ENCODE measurements at places on chromosomes 1 and 21.
A peak's percentile ranks its signal among the peaks of the same experiment; 100 is the strongest.

DNA sequence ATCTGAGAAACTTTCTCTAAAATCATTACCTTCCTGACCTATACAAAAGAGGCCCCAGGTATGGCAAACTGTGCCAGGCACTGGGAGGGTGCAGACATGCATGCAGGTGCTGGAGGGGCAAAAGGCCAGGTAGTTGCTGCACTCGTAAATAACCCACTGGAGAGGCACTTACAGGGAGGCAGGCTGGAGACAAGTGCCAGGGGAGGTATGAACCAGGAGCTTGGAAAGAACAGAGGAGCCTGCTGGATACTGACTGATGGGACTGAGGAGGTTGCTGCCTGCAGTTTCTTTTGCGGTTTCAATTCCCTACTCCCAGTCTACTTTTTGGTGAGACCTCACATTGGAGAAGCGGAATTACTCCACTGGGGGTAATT lies 113.9 kb downstream of the DSCAM start:
- no peak for DNase-seq

- no peak for DNase-seq
Observed at GRCh38 chr1:26121854-26122773, 10.5 kb downstream of the PDIK1L start.

DNA sequence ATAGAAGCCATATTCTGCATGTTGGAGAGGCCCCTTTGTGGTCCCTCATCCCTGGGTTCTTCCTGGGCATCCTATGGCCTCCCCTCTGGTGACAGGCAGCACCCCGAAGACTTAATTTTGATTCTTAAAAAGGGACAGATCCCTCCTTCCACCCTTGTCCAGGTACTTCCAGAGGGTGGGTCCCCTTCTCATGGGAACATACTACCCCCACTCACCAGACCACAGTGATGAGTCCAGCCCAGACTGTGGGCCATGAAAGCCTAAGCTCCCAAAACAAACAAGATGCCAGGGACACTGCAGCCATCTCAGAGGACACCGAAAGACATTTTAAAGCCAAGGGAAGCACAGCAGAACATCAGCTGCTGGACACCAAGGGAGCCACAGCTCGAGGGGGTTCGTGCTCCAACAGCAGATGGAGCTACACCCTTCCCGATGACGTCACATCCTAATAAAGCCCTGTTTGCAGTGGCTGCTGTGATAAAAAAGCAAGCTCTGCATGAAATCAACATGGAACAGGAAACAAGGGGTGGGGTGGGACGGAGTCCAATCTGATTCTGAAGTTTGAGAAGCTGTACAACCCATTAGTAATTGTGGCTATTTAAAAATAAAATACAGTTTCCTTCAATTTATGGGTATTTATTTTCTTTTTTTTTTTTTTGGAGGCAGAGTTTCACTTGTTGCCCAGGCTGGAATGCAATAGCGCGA lies 32.4 kb downstream of the GNB1 start:
- DNase-seq, result no peak

DNA sequence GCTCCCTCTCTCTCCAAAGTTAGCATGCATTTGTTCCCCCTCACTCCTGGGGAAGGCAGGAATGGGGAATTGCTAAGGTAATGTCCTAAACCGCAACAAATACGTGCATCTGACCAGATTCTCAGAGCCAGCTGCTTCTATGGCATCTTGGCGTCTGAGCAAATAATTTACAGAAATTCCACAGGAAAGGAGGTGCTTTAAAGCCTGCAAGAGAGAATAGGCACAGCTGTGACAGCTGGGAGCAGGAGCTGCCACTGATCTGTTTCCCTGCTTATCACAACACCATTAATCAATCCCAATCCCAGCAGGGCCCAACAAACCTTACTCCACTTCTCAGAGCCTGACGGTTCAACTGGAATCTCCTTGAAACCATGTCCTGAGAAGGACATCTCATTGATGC lies 83.5 kb upstream of the ZNF281 start:
- DNase-seq, result no peak

DNA sequence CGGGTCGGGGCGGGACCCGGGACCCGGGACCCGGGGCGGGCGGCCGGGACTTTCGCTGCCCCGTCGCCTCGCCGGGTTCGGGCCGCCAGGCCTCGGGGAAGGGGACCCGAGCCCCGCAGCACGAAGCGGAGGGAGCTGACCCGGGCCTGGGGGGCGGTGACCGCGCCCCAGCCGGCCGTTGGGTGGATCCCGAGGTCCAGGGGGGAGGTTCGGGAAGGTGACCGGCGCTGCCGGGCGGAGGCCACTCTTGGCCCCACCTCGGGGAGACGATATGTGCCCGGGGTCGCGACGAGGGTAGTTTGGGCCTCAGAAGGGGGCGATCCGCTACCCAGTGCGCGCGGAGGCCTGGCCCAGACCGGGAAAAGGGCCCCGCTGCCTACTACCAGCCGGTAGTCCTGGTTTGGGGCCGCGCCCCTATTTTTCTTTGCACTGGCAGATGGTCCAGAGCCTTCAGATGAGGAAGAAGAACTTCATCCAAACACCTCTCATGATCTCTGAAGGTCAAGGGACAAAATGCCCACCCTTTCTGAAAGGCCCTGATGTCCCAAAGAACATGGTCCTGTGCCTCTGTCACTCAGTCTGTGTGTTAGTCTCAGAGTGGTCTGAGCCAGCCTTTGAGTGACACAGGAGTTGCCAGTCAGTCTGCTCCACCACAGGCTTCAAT lies 766 bp downstream of the AGO4 start:
- no peak for DNase-seq

- no peak for DNase-seq
Observed at GRCh38 chr1:107291987-107292386, 151.1 kb downstream of the NTNG1 start.

GRCh38 chr1:178066296-178066907 lies 27.5 kb upstream of the RASAL2 start:
- DNase-seq, result no peak

GRCh38 chr1:67889953-67890567 lies 56.8 kb upstream of the GNG12 start:
- peak; percentile 87 for DNase-seq

DNA sequence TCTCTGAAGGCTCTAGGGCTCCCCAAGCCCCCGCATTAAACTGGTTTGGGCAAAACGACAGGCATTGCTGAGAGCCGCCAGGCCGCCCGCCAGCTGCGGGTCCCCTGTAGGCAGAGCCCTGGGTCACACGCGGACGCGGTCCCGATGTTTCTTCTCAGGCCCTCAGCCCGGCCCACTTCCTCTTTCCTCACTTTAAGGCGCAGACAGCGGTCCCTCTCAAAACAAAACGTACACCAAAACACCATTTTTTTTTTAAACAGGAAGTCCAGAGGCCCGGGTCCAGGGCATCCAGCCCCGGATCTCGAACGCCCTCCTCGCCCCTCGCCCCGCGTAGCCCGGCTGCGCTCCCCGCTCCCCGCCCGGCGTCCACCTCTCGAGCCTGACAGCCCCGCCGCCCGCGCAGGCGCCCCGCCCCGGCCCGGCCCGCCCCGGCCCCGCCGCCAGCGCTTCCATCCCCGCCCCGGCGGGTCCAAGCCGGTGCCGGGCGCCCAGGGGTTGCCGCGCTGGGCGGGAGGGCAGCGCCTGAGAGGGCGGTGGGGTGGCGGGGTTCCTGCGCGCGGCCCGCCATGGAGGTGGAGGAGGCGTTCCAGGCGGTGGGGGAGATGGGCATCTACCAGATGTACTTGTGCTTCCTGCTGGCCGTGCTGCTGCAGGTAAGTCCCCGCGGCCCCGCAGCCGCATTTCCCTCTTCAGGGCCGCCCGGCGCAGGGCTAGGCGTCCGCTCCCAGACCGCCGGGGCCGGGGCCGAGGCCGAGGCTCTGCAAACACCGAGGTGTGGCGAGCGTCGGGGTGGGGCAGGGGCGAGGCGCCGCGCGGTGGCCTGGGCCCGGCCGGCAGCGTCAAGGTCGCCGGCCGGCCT lies at the start of gene SLC22A15:
Gene SLC22A15 (plus strand): TSS at position 452 of the 859 bp plus-strand sequence. CDS start 115 bp downstream, at position 567.
- peak; percentile 40 for DNase-seq

GRCh38 chr1:34265396-34265795 lies 88.7 kb downstream of the C1orf94 start:
- DNase-seq, result no peak

GRCh38 chr1:22673486-22674409 lies 20.7 kb downstream of the C1QB start:
- DNase-seq, result peak; percentile 38

- no peak for DNase-seq
Observed at GRCh38 chr1:234375672-234376071, 2.4 kb downstream of the COA6 start.

GRCh38 chr1:172322219-172323061 lies 98.0 kb upstream of the C1orf105 start:
- DNase-seq, result peak; percentile 81

DNA sequence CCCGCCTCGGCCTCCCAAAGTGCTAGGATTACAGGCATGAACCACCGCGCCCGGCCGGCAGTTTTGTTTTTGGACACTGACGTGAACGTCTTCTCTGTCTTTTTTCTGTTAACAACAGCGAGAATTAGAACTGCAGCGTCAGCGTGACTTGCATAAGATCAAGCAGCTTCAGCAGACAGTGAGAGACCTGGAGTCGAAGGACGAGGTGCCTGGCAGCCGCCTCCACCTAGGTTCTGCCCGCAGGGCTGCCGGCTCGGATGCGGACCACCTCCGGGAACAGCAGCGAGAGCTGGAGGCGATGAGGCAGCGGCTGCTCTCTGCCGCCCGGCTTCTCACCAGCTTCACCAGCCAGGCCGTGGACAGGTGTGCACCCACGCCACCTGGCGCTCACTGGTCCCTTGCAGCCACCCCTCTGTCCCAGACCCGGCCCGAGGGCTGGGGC lies 22.9 kb upstream of the DIP2A start:
- DNase-seq, result no peak

DNA sequence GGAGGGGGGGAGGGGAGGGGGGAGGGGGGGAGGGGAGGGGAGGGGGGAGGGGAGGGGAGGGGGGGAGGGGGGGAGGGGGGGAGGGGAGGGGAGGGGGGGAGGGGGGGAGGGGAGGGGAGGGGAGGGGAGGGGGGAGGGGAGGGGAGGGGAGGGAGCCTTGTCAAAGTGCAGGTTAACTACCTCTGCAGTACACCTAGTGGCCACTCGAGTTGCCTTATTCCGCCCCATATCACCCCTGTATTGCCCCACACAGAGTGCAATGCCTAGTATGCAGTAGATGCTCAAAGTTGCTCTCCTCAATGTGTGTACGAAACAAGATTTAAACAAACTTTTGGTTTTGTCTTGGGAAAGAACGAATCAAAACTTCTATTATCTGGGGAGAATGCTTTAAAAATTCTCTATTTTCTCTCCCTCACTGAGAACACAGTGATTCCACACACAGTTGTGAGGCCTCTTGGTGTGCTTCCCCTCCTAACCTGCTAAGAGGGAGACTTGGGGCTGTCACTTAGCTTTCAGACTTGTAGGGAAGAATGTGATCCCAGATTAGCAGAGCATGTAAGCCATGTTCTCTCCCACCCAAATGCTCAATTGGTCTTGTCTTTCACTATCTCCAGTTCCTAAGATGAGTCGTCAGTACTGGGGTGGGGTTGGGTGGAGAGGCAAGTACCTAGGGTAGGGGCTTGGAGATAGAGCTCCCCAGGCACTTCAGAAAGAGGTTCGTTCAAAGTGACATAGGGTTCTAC lies 79.7 kb upstream of the MAP10 start:
- DNase-seq, result no peak

DNA sequence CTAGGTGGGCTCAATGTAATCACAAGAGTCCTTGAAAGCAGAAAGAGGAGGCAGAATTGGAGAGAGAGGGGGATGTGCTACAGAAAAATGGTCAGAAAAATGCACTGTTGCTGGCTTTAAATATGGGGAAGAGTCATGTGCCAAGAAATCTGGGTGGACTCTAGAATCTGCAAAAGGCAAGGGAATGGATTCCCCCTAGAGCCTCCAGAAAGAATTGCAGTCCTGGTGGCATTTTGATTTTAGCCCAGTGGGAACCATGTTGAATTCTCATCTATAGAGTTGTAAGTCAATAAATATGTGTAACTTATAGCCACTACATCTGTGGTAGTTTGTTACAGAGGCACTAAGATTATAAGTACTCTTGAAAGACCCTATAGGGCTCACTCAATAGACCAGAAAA lies 210.3 kb downstream of the ASTN1 start:
- DNase-seq, result no peak

DNA sequence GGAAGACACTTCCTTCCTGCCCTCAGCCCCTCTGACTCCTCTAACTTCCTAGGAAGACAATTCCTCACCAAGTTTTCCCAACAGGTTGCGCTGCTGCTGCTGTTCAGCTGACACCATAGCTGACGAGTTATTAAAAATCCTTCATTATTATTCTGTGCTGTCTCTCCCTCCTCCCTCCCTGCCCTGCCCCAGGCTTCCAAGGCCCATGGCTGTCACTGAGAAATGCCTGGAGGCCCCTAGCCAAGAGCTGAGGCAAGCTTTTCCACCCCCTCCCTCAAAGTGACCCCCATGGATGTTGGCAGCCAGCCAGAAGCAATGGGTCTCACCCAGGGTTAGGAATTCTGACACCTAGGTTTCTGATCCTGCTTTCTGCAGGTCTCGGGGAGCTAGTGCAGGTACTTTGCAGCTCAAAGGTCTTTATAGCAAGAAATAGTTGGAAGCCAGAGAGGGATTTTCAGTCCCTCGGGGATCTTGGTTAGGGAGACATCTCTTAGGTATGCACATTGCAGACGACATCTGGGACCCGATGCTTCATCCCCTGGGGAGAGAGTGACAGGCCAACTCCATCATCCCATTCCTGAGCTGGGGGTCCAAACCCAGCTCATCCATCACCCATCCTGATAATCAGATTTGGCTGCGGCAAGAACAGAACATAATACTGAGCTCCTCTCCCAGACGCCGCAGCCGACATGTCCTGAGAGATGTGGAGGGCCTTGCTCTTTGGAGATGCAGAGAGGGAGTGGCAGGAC lies 65.0 kb downstream of the KIRREL1 start:
- no peak for DNase-seq

GRCh38 chr1:88917321-88918025 lies 26.1 kb upstream of the GTF2B start:
- no peak for DNase-seq

DNA sequence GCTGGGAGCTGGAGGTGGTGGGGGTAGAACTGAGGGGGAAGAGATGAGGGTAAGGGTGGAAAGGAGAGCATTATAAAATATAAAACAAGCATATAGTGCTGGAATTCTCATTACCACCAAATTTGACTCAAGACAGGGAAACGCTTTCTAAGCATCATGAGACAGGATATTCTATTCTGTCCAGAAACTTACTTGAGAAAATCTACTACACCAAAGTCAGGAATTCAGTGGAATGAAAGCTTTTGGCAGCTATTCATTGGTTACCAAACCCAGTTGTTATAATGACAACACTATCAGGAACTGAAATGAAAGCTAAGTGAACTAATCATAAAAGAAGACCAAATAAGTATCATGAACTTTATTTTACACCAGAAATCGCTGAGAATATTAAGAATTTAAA lies 14.5 kb downstream of the AIDA start:
- DNase-seq, result no peak

- DNase-seq, result no peak
Observed at GRCh38 chr21:38439957-38440356, 58.3 kb downstream of the ERG start.

- no peak for DNase-seq
Observed at GRCh38 chr1:1430992-1431844, 4.3 kb upstream of the VWA1 start.
